Activated T-cell treated with anti-CD3 and anti-CD28 coated beads, Interleukin-2, amount 50 U/mL, for 72 hours (primary cell): ENCODE measurements at places on chromosomes 3 and 15. TPM values are rescaled to one million over a fixed set of nuclear protein-coding genes. Genes with fewer than 3 reads are reported as not detected.

DNA sequence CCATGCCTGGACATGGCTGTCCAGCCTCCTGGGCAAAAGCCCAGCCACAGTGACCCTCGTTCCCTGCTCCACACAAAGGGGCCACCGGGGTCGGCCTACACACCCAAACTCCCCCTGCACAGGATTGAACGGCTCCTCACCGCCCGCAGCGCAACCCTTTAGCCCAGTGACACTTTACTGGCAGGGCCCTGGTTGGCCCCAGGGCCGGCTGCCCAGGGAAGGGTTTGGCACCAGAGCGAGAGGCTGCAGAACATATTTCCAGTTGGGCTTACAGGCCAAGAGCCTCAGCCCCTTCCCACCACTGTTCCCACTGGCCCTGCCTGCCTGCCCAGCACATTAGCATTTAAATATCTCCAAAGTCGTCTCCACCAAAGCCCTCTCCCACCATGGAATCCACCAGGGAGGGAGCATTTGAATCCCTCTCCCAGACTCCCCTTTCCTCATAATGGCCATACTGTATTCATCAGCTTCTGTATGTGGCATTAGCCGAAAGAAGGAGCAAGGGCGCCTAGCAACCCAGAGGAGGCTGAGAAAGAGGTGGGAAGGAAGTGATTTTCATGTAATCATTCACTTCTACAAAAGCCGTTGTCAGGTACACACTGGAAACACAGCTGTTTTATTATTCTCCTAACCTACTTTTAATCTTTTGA lies 85.4 kb downstream of the SLC6A11 start:
- no peak for DNase-seq

DNA sequence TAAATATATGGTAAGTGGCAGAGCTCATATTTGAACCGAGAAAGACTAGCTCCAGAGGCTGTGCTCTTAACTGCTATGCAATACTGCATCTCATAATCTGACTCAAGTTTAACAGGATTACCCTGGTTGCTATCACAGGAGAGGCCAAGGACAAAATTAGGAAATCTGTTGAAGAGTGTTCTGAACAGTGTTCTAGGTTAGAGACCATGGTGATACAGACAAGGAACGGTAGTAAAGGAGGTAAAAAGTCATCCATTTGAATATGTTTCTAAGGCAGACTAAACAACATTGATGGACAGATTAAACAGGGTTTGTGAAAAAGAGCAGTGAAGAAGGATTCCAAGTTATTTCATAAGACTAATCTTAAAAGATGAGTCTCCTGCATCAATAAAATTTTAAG lies 22.1 kb downstream of the PLOD2 start:
- DNase-seq: no peak

DNA sequence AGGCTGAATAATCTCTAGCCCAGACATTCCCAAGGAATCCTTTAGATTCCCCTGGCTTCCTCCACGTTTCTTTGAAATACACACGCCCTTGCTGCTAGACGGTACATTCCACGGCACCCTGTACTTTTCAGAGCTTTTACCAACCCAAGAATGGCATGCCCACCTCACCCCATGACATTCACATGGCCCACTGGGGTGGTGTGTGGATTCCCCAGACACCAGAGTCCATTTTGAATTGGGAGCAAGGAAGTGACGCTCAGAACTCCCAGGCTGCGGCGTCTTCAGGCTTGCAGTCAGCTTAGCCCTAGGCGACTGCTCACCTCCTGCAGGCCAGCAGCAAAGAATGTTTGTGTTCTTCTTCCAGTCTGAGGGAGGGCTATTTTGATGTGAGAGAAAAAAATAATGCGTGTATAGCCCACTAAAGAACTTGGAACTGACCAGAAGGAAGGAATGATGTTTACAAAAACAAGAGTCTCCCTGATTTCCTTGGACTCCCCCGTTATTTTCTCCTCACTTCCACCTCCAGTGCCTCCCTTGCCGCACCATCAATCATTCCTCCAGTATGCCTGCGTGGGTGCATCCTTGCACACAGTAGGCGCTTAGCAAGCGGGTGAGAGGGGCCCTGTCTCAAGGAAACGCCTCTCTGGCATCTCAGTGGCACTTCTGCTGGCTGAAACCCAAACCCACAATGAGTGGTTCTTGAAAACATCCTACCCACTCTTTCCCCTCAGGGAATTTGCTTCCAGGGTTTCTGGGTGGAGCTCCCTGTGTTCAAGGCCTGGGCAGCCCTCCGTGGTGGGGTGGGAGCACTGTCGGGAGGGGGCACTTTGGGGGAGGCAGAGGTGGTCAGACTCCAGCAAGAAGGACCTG lies 59.9 kb downstream of the SMAD6 start:
- DNase-seq: no peak

DNA sequence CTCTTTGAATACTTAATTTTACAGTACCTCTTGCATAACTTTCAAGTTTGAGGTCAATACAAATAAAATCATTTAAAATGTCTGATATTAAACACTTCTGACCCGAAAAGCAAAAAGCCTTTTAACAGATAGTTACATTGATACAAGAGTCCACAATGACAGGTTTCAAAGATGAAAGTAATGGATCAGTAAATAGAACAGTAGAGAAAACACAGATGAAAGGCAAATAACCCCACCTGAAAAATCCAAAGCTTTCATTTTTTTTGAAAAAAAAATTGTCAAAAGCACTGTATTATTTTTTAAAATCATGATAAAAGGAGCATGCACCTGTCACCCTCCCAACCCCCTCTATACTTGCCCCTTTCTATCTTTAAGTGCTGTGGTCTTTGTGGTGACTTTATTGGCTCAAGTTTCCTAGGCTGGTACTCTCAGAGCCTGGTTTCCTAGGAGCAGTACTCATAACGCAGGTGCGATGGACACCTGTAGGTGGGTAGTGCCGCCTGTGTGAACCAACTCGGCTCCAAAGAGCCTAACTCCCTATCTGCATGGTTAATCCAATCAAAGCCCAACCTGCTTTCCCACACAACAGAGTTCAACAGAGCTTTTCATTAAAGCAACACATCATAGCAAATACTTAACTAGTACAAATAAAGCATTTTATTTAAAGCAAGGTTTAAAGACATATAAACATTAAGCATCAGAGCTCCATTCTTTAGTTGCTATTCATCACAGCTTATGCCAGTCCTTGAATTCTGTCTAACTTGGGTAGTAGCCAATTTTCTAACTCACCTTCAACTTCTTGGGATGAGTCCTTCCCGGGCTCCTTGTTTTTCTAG lies 32.2 kb downstream of the LIPC start:
- no peak for DNase-seq

GRCh38 chr15:96107916-96108315 lies 222.6 kb upstream of the NR2F2 start:
- DNase-seq: no peak

DNA sequence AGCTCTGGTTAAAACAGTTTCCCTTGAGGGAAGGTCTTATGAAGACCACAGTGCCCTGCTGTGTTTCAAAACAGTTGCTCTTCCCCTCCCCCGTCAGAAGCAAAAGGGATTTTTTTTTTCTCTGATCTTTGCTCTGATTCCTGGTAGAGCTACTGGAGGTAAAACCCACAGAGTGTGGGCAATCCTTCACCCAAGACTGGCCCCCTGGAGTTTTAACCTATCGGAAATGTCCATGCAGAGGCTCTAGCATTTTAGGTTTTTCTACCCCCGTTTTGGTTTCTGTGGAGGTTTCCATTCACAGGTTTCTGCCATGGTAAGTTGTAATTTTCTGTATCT lies 27.7 kb downstream of the GRM2 start:
- no peak for DNase-seq

DNA sequence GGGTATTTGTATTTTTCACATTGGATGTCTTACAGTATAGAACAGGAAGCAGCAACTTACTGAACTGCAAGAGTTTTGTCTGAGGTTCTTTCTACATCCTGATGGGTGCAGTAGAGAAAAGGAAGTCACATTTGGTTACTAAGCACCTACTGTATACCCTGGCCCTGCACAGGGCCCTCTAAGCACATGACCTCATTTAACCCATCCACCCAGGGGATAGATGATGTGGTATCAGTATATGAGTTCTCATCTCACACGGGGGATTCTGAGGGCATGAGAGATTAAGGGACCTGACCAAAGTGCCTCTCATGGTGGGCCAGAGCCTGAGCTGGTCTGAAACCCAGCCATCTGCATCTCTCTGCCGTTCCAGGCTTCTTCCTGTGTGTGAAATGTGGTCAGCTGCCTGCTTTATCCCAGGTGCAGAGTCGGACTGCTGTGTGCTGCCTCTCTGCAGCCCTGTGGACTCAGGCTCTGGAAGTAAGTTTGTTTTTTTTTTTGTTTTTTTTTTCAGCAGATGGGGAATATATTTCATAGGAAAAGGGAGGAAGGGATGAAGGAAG lies 17.9 kb downstream of the SLC6A11 start:
- DNase-seq: no peak

Gene GHSR
- not detected for total RNA-seq

Gene CA12
- 2.4 TPM for total RNA-seq

Gene MUC13
- total RNA-seq: not detected

Gene LRRC31
- not detected for total RNA-seq
